Urinary bladder (tissue), 4 donors: ENCODE measurements at places on chromosomes 12 and 14.

DNA sequence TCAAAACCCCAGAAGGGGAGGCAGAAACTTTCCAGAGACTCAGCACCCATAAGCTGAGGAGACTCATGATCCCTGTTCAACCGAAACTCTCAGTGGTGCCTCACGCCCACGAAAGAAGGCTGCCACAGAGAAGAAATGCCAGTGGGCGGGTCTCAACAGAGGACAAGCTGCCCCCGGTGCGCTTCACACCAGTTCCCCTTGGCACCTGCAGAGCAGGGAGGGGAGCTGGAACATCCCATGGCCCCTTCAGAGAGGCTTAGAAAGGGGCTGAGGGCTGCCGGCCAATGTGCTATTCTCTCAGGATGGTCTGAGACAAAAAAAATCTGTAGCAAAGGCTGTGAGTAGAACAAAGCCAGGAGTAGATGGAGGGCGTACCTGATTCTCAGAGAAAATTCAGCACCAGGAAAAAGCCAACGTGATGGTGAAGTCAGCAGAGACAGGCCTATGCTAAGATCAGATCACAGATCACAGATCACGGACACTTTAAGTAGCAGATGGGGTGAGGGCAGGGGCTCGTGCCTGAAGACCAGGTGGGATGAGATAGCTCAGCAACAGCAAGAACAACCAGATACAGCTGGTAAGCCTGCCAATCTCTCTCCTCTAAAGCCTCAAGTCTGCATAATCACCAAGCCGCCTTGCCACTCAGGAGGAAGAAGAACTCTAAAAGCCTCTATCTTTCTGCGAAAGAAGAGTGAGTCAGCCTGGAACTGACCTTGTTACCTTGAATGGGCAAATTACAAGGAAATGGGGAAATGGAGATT is 206.4 kb upstream of the GRIP1 start:
- no peak for DNase-seq

GRCh38 chr12:12561371-12562015 is 1.2 kb downstream of the DUSP16 start:
- no peak for DNase-seq

DNA sequence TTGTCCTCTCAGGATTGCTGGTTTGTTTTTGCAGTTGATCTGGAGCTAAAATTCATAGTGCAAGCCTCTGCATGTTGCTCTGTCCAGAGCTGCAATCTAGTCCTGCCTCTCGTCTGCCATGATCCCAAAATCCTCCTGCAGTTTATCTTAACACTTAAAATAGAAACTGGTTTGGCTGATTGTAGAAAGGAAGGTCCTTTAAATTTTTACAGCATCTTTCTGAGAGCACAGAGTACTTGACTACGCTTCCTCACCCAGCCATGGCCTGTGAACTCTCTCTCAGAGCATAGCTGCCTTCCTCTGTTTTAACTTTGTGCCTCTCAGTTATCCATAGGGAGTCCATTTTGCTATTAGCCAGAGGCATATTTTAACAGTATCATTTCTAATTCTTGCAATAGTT is 877.1 kb downstream of the C12orf50 start:
- no peak for DNase-seq

DNA sequence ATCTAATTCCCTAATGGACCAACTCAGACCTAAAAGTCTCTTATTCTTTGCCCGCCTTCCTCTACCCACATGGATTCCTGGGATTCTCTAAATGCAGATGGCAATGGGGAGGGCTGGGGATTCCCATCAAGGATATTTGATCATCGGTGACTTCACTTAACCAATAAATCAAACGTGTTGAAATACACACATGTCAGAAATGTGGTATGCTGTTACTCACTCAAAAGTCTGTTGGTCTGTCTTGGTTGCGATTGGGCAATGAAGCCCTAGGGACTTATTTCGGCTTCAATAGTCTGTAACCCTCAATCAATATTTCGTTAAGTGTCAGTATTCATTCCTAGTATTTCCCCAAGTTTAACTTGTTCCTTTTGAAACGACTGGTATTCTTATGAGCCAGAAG is 117.2 kb upstream of the DIO3 start:
- DNase-seq: no peak

- DNase-seq: no peak
Observed at GRCh38 chr14:90456551-90456950, 59.7 kb downstream of the CALM1 start.

GRCh38 chr12:25248137-25248536 is 2.6 kb downstream of the KRAS start:
- no peak for DNase-seq

- no peak for DNase-seq
Observed at GRCh38 chr12:54033980-54034784, 1.3 kb downstream of the HOXC5 start.

DNA sequence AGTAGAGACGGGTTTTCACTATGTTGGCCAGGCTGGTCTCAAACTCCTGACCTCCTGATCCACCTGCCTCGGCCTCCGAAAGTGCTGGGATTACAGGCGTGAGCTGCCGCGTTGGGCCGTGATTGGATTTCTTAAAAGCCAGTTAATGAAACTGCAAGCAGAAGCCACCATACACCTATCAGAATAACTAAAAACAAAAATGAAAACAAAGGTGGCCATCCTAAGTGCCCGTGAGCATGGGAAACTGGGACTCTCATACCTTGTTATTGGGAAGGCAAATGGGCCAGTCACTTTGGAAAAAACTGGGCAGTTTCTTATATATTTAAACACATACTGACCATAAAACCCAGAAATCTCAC is 7.7 kb upstream of the TCTN1 start:
- no peak for DNase-seq

DNA sequence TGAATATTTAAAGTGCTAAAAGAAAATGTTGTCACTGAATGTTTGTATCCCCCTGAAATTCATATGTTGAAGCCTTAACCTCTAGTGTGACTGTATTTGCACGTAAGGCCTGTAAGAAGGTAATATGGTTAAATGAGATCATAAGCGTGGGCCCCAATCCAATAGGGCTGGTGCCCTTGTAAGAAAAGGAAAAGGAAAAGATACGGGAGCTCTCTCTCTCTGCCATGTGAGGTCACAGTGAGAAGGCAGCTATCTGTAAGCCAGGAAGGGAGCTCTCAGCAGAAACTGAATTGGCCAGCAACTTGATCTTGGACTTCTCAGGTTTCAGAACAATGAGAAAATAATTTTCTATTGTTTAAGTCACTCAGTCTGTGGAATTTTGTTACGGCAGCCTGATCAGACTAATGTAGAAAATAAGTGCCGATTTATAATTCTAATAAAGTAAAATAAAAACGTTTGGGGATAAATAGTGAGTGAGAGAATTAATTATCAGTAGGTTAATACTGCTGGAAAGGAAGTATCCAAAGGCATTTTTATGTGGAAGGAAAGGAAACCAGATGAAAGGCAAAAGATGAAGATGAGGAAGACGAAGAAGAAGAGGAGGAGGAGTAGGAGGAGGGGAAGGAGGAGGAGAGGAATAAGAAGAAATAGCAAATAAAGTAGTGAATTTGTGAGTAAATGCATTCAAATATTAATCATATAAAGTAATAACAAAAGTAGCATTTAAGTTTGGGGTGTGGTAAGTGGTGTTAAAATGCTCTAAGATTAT is 188.5 kb upstream of the KRR1 start:
- DNase-seq: no peak

DNA sequence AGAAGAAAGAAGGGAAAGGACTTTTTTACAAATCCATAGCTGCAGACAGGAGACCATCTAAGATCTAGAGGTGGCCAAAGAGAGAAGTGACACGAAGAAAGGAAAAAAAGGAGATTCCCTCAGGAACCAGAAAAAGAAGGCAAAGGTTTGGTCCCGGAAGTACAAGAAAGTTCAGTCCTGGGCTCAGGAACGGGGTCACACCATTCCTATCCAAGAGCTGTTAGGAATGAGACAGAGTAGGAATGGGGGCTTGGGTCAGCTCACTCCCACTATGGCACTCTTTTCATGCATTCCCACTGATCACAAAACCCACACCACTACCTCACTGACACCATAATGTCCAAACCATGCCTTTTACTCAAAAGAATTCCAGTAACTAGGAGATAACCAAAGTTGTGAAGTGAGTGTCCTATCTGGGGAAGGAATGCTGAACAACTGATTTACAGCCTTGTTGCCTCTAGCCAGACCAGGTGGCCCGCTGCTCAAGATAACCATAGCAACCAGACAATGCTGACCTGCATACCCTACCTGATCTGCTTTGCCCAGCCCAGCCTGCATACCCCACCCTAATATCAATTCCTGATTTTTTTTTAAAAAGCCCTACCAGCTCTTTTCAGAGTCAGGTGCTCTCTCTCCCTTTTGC is 8.4 kb downstream of the PPP2R3C start:
- no peak for DNase-seq

- no peak for DNase-seq
Observed at GRCh38 chr12:120037851-120038250, 48.8 kb downstream of the BICDL1 start.

GRCh38 chr14:36626151-36626550 is 35.5 kb upstream of the PAX9 start:
- DNase-seq: no peak

- DNase-seq: no peak
Observed at GRCh38 chr14:58547649-58548048, 90.1 kb upstream of the DACT1 start.
